ENCODE measurements at places on chromosomes 11 and 22.

DNA sequence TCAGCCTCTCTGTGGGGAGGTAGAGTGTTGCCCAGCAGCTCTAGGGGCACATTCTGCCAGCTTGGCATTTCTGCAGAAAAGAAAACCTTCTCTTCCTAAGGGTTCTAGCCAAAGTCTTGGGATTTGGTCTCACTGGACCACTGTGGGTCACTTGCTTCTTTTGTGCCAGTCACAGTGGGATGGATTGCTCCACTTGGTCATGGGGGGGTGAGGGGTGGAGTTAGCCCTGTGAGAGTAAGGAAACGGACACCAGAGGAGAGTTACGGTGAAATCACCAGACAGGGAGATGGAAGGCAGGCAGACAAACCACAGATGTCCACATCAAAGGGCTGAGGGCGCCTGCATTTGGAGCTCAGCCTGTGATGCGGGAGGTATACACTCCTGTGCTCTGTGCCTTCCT, 10.8 kb downstream of the SGSM1 start:
- DNase-seq: no peak

GRCh38 chr11:121503051-121503450, 50.3 kb upstream of the SORL1-AS1 start:
- no peak for DNase-seq

GRCh38 chr22:21077884-21078508, 32.2 kb downstream of the LRRC74B start:
- DNase-seq: no peak

- DNase-seq: no peak
These were observed 20.5 kb upstream of the GSTP1 start for GRCh38 chr11:67562963-67563704.

GRCh38 chr11:130403271-130403804, 25.1 kb downstream of the ADAMTS8 start:
- DNase-seq: no peak

GRCh38 chr11:93730108-93731107, 10.9 kb downstream of the TAF1D start:
- no peak for DNase-seq

GRCh38 chr22:49734390-49734789, 93.3 kb downstream of the BRD1 start:
- no peak for DNase-seq
